ENCODE measurements at places on chromosomes 12 and 14.
A peak's percentile ranks its signal among the peaks of the same experiment; 100 is the strongest.

- no peak for DNase-seq
Observed at GRCh38 chr12:80943338-80943737, 5.6 kb upstream of the LIN7A start.

- no peak for DNase-seq
Observed at GRCh38 chr14:67267576-67268328, 26.5 kb downstream of the PALS1 start.

- DNase-seq: no peak
Observed at GRCh38 chr14:50932156-50932555, 12.1 kb downstream of the PYGL start.

DNA sequence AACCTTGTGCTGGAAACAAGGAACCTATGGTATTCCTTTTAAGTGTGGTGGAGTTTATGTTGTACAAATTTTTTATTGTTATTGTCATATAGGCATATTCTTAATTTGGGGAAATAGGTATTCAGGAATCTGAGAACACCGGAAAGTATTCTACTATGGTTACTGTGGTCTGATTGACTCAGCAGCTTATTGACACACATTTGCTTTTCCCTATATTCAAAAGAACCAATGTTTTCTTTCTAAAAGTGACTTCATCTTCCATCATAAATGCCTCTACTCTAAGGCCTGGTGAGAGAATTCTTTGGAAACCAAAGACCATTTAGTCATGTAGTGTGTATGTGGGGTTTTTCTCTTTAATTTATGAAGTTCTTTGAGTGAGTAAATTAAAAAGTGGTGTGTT is 474.8 kb downstream of the TMTC2 start:
- no peak for DNase-seq

DNA sequence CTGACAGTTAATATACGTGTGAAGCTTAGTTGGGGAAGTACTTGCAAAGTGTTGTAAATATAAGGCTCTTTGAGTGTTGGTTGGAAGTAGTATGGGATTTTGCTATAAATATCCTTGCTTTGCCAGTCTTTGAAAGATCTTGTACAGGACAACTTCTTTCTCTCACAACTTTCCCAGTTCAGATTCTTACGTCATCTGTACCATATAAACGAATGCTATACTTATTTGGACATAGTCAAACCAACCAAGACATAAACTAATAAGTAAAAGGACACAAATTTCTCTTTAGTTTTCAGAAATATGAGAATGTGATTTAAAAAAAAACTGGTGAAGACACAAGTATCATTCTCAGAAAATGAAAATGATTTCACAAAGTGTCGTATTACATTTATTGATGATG is 153.1 kb upstream of the NPAS3 start:
- DNase-seq: no peak

DNA sequence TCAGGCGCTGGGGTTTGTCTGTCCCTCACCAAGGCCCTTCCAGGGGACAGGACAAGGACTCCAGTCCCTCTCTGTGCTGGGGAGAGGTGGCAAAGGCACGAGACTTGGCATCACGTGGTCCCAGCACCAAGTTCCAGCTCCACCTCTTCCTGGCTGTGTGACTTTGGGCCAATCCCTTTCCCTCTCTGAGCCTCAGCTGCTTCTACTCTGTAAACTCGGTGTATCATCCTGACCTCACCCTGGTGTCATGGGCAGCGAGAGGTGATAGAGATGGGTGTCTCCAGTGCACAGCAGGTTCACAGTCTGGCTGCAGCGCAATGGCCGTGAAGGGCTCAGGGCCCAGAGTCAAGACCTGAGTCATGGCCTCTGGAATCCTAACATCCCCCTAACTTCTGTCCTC is 54.0 kb downstream of the MVK start:
- DNase-seq: no peak

- DNase-seq: no peak
Observed at GRCh38 chr12:110637869-110638441, 24.0 kb downstream of the TCTN1 start.

- DNase-seq: no peak
Observed at GRCh38 chr12:62730649-62731048, 204.3 kb downstream of the PPM1H start.

DNA sequence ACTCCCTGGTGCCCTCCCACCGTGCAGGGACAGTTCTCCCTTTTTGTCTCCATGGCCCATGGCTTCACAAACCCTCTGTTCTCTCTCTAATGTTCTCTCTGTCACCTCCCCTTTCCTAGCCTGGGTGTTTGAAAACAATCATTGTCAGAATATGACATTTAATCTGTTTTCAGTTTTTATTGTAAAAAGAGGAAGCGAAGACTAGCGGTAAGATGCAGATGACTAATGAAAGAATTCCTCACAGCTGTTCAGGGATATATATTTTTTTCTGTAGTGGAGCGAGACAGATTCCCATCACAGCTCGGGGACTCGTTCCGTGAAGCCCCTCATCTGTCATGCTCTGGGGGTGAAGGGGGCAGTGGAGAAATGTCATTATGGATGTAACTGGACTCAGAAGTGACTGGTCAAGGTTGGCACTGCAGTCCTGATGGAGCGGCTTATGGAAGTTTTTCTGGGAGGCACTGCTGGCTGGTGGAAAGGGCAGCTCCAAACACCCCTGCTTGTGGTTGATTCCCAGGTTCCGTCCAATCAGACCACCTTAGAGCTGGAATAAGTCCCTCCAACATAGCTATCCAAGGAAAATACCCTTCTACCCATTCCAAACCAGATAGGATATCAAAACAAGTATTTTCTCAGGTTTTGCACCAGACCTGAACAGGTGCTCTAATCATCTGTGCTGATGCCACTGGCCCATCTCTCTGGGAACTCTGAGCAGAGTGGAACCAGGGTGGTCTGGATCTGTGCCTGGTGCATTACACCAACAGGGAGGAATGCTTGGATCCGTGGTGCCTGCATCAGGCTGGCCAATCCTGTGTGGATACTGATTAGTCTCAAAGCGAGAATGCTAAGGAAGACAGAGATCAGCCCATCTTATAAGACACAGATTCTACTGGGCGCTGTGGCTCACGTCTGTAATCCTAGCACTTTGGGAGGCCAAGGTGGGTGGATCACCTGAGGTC is 84.7 kb downstream of the GPATCH2L start:
- no peak for DNase-seq

GRCh38 chr12:789852-790563 is 37.6 kb downstream of the WNK1 start:
- no peak for DNase-seq

DNA sequence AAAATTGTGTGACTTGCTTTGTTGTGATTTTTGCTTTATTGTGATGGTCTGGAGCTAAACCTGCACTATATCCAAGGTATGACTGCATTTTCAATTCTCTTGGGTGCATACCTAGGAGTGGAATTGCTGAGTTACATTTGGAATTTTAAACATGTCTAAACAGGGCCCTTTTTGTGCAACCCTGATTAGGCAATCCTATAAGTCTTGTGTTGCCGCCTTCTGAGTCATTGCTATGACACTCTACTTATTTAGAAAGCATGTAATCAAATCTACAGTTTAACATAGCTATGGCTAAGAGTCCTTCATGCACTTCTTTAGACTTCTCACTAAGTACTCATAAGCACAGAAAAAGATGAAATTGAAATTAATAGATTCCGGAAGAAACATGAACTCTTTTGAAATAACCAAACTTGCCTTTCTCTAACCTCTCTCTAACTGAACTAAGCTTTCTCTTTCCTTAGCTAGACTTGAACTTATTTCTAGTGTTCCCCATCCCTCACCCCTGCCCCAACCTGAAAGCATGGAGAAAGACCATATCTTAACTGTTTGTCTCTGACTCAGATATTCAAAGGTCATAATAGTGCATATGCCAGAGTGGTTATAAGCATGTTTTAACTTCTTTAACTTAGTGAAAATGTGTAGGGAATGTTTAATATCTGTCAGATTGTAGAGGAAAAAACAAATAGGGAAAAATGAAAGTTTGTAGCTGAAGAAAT is 203.0 kb downstream of the SNAPC1 start:
- peak; percentile 46 for DNase-seq

- DNase-seq: no peak
Observed at GRCh38 chr14:75088566-75089373, 19.3 kb downstream of the ZC2HC1C start.

GRCh38 chr12:106342397-106343213 is 14.9 kb upstream of the POLR3B start:
- DNase-seq: no peak

GRCh38 chr12:13044906-13045299 is 722 bp downstream of the FAM234B start:
- DNase-seq: no peak

GRCh38 chr12:50926415-50926814 is 25.9 kb upstream of the HIGD1C start:
- no peak for DNase-seq

DNA sequence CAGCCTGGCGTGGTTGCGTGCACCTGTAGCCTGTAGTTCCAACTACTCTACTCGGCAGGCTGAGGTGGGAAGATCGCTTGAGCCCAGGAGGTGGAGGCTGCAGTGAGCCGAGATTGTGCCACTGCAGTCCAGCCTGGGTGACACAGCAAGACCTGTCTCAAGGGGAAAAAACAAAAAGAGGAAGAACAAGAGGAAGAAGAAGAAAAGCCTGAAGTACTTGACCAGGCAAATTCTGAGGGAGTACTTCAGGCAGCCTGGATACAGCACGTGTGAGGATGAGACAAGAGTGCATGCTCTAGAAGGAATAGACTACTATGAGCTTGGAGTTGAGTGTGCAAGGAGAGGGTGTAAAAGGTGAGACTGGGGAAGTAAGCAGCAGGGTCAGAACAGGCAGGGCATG is 1.8 kb downstream of the GDF3 start:
- DNase-seq: no peak

GRCh38 chr14:82414853-82415539 is 881.3 kb upstream of the SEL1L start:
- DNase-seq: no peak

DNA sequence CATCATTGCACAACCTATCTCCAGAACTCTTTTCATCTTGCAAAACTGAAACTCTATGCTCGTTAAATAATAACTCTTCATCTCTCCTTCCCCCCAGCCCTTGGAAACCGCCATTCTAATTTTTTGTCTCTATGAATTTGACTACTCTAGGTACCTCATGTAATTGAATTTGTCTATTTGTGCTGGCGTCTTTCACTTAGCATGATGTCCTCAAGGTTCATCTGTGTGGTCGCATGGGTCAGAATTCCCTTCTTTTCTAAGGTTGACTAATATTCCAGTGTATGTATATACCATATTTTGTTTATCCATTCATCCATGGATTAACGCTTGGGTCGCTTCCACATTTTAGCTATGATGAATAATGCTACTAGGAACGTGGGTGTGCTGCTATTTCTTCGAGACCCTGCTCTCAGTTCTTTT is 80.1 kb downstream of the PLXNC1 start:
- DNase-seq: no peak

GRCh38 chr12:93918262-93918661 is 230.1 kb upstream of the PLXNC1 start:
- DNase-seq: peak; percentile 20

DNA sequence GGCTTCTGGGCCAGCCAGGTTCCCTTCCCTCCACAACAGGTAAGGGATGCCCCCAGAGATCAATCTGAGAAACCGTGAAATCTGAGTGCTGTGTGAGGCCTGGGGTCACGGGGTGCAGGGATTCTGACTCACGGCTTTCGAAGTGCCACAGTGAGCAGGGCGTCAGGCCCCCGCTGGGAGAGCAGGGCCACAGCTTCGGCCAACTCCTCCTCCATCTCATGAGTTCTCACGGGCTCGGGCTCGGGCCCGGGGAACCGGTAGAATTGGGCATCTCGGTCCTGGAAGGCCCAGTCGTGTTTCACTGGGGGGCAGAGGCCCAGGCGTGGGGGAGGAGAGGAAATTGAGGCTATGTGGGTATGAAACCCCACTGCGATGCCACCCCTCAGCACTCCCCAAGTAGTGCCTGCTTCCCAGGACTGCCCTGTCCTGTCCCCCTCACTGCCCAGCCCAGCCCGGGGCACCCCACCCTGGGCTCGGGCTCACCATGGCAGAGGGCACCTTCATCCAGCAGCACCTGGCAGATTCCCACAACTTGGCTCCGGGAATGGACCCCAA is 7.7 kb downstream of the RAPGEF3 start:
- no peak for DNase-seq

DNA sequence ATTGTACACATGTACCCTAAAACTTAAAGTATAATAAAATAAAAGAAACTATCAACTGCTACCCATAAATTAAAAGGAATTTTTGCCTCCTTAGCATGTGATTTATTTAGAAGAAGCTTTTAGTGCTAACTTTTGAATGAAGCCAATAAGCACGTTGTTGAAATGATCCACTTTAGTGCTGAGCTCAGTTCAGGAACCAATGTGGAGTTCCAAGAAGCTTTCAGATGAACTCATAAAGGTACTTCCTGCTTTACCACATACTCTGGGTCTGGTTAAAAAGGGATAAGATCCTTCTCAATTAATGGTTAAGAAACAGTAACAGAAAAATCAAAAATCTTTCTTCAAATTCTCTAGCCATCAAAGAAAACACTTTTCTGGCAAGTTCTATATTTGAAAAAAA is 39.4 kb downstream of the TMTC1 start:
- no peak for DNase-seq

DNA sequence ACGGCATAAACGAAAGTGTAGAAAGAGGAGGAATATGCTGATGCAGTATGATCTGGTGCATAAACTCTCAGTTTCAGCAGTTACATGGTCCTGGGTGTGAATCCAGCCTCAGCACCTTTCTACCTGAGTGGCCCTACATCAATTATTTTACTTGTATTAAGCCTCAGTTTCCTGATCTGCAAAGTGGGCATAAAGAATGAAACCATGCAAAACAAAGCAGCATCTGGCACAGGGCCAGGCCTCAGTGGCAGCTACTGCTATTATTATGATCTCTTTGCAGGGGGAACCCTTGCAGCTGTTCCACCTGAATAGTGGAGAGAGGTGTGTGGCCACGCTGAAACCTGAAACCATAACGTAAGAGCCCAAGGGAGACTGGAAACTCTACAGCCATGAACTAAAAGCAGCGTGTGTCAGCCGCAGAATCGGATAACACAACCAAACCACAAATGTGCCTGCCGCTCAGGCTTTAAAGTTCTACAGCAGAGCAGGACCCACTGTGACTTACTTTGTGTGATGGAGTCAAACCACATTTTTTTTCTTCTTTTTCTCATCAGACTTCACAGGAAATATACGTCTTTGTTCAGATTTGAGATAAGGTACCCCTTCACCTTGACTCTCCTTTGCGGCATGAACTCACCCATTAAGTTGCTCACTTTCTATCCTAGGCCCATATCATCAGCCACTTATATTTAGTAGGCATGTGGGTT is 29.2 kb upstream of the FOS start:
- no peak for DNase-seq

DNA sequence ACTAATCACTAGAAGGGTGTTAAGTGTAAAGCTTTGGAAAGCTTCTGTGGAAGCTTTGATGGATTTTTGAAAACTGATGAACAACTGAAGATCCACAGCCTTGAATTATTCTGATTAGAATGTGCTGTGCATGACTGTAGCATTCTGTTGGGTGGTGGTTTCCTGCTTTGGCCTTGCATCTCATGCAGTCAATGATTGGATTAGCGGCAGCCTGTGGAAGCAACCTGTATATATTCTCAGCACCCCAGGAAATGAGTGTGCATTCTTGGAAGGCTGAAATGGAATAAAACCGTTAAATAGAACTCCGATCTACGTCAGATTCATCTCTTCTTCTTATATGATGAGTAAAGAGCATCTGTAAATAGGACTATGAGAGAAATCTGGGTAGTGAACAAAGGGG is 120.2 kb downstream of the SLC16A7 start:
- no peak for DNase-seq

GRCh38 chr12:6938353-6939190 is 5.0 kb upstream of the RNU7-1 start:
- DNase-seq: no peak

GRCh38 chr14:56199095-56199981 is 81.1 kb downstream of the PELI2 start:
- peak; percentile 98 for DNase-seq
